ENCODE measurements at places on chromosomes 6 and 20.

- DNase-seq = no peak
Measured at GRCh38 chr6:97459986-97460385, 177.0 kb upstream of the MMS22L start.

- no peak for DNase-seq
Measured at GRCh38 chr6:38387971-38388370, 251.8 kb downstream of the BTBD9 start.

GRCh38 chr20:33450867-33451266, 7.3 kb upstream of the SNTA1 start:
- no peak for DNase-seq

DNA sequence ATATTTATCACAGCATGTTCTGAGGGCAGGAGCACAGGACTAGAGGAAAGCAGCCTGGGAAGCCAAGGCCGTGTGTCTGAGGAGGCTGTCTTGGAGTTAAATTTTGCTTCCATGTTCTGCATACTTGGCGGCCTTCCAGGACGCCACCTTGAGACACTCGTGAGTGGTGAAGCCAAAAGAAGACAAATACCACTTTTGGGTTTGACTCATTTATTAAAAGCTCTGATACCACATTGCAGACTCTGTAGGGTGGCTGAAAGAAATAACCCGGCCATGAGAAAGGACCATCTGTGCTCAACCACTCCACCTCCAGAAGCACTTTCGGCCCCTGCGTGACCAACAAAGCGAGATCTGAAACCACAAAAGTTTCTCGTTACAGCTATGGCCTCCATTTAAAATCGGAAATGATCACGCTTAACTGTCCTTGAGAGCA, 120.0 kb downstream of the TMEM242 start:
- DNase-seq = no peak

GRCh38 chr6:106619223-106619622, 10.1 kb downstream of the RTN4IP1 start:
- DNase-seq = peak; percentile 25

GRCh38 chr6:150541576-150541975, 58.1 kb upstream of the PLEKHG1 start:
- DNase-seq = no peak

GRCh38 chr6:20169786-20170185, 42.5 kb downstream of the MBOAT1 start:
- DNase-seq = no peak

Data from activated CD4-positive, alpha-beta T cell treated with anti-CD3 and anti-CD28 coated beads, Interleukin-2, Interleukin-6, amounts not matched to agents 100 ng/mL and 50 ng/mL, durations not matched to agents 16 hours and 8 hours (primary cell).